ENCODE measurements at places on chromosomes 16 and 17.
A peak's percentile ranks its signal among the peaks of the same experiment; 100 is the strongest.

DNA sequence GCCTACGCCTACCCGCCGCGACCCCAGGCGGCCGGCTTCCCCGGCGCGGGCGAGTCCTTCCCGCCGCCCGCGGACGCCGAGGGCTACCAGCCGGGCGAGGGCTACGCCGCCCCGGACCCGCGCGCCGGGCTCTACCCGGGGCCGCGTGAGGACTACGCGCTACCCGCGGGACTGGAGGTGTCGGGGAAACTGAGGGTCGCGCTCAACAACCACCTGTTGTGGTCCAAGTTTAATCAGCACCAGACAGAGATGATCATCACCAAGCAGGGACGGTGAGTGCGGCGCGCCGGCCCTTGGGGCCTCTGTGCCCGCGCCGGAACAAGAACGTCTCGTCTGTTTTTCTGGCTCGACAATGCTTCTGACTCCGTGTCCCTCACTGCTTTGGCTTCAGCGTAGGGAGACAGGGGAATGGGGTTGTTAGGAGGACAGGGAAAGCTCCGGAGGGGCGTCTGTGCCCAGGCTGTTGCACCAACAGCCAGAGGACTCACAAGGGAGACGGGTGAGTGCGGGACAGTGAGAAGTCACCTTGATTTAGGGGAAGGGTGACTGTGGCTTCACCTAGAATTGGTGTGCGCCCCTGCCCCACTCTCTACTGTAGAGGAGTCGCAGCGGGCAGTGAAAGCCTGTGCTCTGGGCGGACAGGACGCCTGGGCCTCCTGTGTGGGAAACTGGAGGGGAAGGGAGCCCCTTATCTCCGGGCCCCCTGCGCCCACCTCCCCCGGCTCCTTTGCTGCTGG is 806 bp downstream of the TBX21 start:
- no peak for DNase-seq

GRCh38 chr17:9044772-9045463 is 23.6 kb downstream of the NTN1 start:
- no peak for DNase-seq

- DNase-seq, result no peak
These were observed 132.3 kb downstream of the SOCS1 start for GRCh38 chr16:11123666-11124065.

- DNase-seq, result no peak
These were observed 2.0 kb downstream of the RRAD start for GRCh38 chr16:66923247-66923731.

DNA sequence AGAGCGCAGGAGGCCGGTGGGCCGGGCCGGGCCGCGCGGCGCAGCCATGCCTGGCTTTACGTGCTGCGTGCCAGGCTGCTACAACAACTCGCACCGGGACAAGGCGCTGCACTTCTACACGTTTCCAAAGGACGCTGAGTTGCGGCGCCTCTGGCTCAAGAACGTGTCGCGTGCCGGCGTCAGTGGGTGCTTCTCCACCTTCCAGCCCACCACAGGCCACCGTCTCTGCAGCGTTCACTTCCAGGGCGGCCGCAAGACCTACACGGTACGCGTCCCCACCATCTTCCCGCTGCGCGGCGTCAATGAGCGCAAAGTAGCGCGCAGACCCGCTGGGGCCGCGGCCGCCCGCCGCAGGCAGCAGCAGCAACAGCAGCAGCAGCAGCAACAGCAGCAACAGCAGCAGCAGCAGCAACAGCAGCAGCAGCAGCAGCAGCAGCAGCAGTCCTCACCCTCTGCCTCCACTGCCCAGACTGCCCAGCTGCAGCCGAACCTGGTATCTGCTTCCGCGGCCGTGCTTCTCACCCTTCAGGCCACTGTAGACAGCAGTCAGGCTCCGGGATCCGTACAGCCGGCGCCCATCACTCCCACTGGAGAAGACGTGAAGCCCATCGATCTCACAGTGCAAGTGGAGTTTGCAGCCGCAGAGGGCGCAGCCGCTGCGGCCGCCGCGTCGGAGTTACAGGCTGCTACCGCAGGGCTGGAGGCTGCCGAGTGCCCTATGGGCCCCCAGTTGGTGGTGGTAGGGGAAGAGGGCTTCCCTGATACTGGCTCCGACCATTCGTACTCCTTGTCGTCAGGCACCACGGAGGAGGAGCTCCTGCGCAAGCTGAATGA is 606 bp downstream of the THAP11 start:
- DNase-seq, result peak; percentile 40

GRCh38 chr16:85393674-85394451 is 219.3 kb upstream of the GSE1 start:
- peak; percentile 59 for DNase-seq

DNA sequence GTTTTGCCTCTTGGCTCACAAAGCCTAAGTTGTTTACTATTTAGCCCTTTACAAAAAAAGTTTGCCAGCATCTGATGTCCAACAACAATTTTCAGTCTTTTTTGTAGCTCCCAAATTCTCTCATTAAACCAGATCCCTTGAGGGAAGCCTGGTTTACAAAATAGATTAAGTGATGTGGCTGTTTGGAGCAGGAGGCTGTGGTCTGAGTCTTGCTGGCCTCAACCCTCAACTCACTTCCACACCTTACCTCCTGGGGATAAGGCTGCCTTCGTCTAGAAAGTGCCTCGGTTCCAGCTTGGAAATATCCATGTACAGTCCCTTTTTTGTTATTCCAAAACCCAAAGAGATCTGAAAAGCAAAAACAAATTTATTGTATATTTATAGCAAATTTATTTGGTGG is 138.4 kb downstream of the WWOX start:
- DNase-seq, result no peak

DNA sequence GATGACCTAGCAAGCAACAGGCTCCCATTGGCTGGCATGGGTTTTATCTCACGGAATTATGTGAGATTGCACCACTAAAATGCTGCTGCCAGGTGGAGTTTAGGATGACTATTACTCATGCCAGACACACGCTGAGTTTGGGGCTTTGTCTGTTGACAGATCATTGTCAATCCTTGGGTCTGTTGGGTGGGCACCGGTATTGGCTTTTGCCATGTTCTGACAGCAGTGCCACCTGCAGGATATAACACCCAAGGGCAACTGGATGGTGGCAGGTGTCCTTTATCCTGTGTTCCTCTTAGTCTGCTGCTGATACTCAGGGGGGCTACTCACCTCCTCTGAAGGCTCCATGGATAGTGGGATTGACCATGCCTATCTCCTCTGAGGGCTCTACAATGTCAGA is 221.6 kb upstream of the DYNLRB2 start:
- no peak for DNase-seq

DNA sequence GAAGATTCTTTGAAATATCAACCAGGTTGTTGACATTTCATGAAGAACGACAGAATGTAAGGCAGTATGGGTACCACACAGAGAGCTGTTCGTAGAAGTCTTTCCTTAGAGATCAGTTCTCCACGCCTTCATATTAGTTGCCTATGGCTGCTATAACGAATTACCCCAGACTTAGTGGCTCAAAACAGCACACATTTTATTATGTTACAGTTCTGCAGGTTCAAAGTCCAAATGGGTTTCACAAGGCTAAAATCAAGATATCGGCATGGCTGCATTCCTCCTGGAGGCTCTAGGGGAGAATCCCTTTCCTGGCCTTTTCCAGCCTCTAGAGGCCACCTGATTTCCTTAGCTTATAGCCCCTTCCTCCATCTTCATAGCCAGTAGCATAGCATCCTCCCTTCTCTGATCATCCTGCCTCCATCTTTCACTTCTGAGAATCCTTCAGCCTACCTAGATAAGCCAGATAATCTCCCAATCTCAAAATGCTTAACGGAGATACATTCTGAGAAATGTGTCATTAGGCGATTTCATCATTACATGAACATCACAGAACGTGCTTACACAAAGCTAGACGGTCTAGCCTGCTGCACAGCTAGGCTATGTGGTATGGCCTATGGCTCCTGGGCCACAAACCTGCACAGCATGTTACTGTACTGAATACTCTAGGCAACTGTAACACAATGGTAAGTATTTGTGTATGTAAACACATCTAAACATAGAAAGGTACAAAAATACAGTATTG is 26.0 kb downstream of the ERCC4 start:
- DNase-seq, result no peak

- DNase-seq, result no peak
These were observed 41.5 kb upstream of the GNG13 start for GRCh38 chr16:842061-842476.

GRCh38 chr16:57999971-58000705 is at the start of gene ZNF319:
TSS of gene ZNF319 (minus strand) at chr16:58000672. CDS start at chr16:57998265, 2,407 bp downstream.
- no peak for DNase-seq

- no peak for DNase-seq
These were observed 9.8 kb downstream of the FASN start for GRCh38 chr17:82087961-82088837.

DNA sequence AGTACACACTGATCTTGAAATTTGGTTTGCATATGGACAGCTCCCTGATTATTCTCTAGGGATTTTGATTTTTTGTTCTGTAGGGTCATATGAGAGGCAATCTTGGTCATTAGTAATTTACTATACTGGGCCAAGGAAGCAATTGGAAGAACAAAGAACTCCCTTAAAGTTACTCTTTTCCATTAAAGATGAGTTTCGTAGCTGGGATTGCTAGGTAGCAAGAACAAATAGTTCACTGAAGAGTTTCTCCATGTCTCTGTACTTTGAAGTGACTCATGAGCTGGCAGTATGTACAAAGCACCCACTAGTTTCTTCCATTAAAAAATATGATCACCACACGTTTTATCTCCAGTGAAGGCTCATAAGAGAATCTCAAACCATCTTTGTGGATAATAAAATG is 6.2 kb upstream of the BCAS3 start:
- no peak for DNase-seq

DNA sequence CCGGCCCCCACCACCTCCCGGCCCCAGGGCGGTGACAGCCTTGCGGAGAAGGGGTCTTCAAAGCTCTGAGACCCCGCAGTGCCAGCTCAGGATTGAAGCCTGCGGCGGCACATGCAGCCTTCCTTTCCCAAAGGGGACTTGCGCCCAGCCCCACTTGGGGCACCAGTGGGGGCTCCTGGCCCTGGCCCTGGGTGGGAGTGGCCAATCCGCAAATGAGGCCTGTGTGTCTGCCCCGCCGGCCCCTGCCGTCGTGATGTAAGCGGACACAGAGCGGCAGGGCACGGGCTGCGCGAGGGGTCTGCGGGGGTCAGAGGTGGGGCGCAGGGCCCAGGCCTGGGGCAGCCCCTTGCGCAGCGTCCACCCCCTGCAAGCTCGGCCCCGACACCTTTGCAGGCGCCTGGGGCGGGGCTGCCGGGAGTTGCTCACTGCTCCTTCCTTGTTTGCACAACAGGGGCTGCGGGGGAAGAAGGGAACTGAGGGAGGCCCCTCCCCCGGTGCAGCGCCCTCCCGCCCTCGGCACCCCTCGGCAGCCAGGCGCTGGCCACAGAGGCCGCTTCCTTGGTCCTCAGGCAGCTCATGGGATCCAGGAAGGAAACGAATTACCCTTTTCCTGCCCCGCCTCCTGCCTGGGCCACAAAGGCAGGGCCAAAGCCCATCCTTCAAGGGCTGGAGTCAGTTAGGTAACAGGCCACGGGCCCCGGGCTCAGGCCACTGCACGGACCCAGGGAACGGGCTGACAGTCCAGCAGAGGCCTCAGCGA is 2.9 kb downstream of the SLC16A3 start:
- no peak for DNase-seq

DNA sequence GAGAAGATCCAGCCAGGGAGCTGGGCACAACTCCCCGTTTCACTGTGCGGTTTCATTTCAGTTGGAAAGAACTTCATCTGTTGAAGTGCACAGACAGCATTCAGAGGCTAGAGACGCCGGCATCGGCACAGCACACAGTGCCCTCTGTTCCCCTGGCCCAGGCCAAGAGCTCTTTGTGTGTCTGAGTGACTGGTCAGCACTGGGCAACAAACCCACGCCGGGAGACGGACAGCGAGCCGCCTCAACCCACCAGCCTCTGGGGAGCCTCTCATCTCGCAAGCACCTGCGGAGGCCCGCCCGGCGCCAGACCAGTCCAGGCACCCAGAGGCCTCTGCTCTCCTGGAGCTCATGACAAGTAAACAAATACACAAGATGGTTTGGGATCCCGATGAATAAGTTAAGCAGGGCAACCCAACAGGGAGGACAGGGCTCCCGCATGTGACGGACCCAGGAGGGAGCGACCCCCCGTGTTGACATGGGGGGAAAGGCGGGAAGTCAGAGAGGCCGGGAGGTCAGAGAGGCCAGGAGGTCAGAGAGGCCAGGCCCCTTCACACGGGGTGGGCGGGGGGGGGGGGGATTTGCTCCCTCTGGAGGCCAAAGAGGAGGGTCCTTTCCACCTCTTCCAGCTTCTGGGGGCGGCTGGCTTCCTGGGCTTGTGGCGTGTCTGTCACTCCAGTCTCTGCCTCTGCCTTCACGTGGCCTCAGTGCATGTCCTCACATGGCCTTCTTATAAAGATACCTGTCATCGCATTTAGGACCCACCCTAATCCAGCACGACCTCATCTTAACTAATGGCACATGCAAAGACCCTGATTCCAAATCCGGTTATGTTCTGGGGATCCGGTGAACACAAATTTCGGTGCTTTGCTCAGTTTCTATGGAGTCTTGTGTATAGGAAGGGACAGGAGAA is 25.8 kb upstream of the KLHDC4 start:
- no peak for DNase-seq

DNA sequence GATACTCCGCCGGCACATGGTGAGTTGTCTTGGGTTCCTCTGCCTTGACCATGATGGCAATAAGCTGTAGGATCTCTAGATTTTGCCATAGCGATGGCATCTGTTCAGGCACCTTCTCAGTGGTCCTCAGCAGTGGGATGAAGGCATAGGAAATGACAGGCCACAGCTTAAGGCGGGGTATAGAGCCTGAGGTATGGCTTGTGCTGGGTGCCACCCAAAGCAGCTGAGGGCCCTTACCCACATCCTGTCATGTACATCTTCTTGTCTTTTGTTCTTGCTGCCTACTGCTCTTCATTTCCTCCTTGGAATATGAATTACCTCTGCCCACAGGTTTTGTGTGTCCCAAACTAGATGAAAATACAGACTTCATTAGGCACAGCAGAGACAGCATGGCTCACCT is 29.5 kb downstream of the KAT7 start:
- DNase-seq, result peak; percentile 16

DNA sequence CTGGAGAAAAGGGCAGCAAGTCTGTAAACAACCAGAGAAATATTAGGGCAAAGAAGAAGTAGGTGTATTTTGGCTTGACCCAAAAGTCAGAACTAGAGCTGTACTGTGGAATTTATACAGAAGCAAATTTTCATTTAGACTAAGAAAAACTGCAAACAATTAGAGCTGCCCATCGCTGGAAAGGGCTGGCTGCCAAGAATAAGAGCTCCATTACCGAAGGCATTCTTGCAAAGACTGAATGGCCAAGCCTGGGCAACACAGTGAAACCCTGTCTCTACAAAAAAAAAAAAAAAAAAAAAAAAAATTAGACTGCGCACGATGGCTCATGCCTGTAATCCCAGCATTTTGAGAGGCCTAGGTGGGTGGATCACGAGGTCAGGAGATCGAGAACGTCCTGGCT is 53.9 kb upstream of the TMC5 start:
- DNase-seq, result no peak

- no peak for DNase-seq
These were observed 31.4 kb upstream of the EIF1 start for GRCh38 chr17:41657176-41657754.
